ENCODE measurements at places on chromosomes 11 and 22.
A peak's percentile ranks its signal among the peaks of the same experiment; 100 is the strongest.

- no peak for DNase-seq
Measured at GRCh38 chr22:48718818-48719500, 1108.7 kb downstream of the BRD1 start.

GRCh38 chr22:46450931-46451561 is 86.4 kb downstream of the CELSR1 start:
- no peak for DNase-seq

DNA sequence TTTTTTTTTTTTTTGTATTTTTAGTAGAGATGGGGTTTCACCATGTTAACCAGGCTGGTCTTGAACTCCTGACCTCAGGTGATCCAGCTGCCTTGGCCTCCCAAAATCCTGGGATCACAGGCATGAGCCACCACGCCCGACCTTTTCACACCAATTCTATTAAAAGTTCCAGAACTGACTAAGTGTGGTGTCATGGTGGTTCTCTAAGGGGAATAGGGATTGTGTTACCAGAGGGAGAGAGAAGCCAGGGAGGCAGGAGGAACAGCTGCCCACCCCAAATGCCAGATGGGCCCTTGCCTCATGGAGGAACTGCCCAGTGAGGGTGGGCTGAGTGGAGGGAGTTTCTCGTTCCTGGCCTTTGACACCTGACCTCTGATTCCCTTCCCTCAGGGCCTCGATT is 5.9 kb downstream of the RPS6KA4 start:
- no peak for DNase-seq

DNA sequence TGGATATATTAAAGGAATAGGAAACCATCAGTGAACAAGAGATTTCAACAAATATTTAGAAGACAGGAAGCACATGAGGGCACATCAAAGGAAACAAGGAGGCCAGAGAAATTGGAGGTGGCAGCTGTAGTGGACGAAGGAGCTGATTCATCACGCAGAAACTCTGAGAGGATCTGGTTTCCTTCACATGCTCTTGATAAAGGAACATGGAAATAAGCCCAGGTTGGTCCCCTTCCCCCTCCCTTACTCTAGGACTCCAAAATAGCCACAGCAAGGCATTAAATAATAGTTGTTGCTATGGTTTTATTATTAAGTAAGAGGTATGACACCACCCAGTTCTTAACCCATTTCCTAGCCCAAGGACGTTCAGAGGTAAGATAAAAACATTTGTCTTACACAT is 11.3 kb downstream of the IZUMO1R start:
- no peak for DNase-seq

DNA sequence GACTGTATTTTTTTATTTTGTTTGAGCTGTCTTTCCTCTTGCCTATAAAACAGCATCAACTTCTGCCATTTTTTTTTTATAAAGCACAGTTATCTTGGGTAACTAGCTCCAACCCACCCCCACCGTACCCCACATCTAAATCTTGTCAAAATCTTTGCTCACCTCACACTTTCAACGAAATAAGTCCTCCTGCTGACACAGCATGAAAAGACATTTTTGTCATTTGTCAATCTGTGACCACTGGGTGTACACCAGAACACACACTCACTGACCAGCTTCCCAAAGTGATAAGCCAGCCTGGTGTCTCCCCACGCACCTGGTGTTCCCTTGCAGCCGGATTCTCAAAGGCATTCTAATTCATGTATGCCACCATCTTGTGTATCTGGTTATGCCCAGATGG is 1.7 kb upstream of the TECTA start:
- no peak for DNase-seq

- no peak for DNase-seq
Measured at GRCh38 chr11:60957188-60957587, 5.2 kb upstream of the SLC15A3 start.

- DNase-seq = no peak
Measured at GRCh38 chr11:118059246-118059940, 17.5 kb upstream of the TMPRSS4 start.

GRCh38 chr22:42780070-42780540 is 59.4 kb upstream of the A4GALT start:
- DNase-seq = peak; percentile 7

- no peak for DNase-seq
Measured at GRCh38 chr11:61091373-61092279, 10.7 kb upstream of the CD5 start.

GRCh38 chr11:1760351-1761109 is 3.2 kb downstream of the CTSD start:
- DNase-seq = no peak

- DNase-seq = no peak
Measured at GRCh38 chr11:108620958-108621772, 27.6 kb upstream of the EXPH5 start.

DNA sequence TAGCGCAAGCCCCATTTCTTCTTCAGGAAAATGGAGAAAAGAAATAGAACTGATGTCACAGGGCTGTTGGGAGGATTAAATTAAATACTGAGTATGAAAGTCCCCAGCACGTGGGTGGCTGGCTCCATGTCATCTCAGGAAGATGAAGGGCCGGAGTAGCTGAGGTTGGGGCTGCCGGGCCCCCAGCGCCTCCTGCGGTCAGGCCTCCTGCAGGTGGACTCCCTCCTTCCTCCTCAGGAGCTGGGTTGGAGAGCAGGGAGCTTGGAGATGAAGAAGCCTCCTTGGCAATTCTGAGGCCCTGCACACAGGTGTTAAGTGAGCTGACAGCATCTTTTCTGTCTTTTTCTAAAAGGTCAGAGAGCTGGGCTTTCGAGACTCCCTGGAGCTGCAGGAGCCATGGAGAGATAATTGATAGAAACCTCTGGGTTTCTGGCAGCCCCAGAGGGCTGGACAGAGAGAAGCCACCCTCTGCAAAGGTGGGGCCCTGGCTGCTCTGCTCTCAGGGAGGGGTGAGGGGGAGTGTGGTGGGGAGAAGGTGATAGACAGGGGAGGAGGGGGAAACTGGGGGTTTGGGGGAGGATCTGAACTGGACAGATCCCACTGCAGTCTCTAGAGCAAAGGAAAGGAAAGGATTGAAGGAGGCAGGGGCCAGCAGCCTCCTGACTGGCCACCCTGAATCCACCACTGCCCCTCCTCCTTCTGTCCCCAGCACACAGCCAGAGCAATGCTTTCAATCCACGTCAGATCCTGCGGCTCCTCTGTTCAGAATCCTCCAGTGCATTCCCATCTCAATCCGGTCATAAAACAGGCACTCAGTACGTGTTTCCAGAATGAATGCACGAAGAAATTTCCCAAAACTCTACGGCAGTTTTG is 210.8 kb downstream of the CEP164 start:
- DNase-seq = no peak

DNA sequence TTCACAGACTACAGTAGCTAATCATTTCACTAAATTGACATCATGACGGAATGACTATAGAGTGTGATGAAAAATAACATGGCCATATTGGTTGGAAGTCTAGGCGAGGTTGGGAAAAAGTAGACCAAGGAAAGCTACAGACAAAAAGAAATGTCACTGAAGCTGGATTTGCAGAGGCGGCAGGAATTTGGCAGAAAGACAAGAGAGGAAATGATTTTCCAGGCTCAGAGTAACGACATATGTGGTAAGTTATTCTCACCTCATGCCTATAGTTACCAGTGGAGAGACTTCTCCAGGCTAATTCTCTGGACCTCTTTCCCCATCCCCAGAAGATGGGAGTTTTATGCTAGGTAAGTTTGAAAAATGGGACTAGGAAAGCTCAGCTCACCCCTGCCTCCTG is 1005.8 kb upstream of the CCDC90B start:
- DNase-seq = no peak

DNA sequence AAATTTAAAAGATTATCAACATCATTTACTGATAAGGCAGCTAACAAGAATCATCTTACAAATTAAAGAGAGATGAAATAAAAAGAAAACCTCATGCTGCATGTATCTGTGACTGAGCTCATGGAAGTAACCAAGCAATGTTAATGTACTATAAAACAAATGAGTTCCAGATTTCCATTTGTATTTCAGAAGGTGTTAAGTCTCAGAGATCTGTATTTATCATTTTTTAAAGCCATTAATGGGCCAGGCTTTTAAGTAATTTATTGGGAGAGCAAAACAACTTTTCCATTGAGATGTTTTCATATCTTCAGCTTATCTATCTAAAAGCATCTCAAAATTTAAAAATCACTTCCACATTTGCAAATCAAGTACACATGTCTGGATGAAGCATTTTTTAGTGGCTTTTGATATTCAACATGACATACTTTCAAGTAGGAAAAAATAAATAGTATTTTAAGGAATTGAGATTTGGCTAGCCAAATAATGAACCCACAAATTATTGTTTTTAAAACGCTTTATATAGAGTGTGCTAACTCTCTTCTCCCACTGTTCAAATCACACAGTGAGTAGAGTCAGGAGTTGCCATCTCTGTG is 17.9 kb upstream of the BBOX1 start:
- DNase-seq = no peak

- no peak for DNase-seq
Measured at GRCh38 chr11:10456519-10456918, 1.5 kb downstream of the AMPD3 start.

GRCh38 chr22:41048791-41049717 is 43.3 kb upstream of the EP300 start:
- no peak for DNase-seq

- no peak for DNase-seq
Measured at GRCh38 chr11:38577769-38578168, 1979.7 kb upstream of the RAG2 start.

DNA sequence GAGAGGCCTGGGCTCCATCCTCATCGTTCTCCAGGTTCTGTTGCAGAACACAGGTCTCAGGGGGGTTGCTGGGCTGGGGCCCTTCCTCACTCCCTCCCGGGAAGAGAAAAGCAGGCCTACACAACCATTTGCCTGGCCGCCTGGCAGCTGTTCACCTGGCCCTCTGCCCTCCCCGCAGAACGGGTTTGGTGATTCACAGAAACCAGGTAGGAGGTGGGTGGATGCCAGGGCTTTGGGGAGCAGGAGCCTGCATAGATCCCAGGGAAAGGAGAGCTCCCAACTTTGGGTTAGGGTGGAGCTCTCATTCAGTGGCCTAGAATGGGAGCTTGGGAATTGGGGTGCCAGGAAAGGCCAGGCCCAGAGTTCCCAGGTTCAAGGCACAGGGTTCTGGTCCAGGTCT is 995 bp downstream of the TMEM134 start:
- DNase-seq = no peak

GRCh38 chr22:49469896-49470740 is 357.6 kb downstream of the BRD1 start:
- DNase-seq = no peak

GRCh38 chr22:31611061-31611760 is 50.8 kb downstream of the PISD start:
- DNase-seq = no peak

DNA sequence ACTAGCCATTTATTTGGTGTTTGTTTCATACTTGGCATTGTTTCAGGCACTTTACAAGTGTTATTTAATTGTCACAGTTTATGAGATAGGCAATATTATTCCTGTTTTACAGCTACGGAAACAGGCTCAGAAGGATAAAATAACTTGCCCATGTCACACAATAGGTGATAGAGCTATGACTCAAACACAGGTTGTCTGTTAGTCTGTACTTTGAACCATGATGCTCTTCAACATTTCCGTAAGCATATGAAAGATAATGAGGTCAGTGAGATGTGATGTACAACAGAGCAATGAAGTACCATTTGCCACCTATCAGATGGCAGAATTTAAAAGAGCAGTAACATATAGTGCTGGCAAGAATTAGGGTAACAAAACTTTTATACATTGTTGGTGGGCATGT is 15.3 kb downstream of the TUG1 start:
- DNase-seq = no peak

GRCh38 chr11:134346101-134346975 is 14.6 kb downstream of the GLB1L2 start:
- DNase-seq = no peak

- DNase-seq = no peak
Measured at GRCh38 chr11:68148879-68149278, 27.7 kb upstream of the CHKA start.

- no peak for DNase-seq
Measured at GRCh38 chr11:73387594-73388264, 11.5 kb downstream of the RELT start.

DNA sequence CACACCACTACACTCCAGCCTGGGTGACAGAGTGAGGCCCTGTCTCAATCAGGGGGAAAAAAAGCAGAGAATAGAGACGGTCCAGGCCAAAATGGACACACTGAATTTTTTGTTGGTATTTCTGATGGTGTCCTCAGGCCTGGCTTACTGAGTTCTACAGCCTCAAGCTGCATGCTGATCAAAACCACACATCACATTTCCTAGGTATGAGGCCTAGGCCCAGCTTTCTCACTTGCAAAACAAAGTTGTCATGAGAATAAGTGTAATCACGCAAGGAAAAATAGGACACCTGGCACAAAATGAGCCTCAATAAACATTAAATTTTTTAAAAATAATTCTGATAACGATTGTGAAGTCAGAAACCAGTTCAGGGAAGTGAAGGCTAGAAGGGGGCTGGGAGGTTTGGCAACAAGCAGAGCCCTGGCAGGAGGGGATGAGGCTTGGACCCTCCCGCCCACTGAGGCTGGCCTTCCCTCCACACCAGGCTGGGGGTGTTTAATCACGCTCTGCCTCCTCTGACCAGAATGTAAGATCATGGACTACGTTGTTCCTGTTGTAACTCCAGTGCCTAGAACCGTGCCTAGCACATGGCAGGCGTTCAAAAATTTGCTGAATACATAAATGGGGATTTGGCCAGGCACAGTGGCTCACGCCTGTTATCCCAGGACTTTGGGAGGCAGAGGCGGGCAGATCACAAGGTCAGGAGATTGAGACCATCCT is 18.1 kb downstream of the PACSIN2 start:
- no peak for DNase-seq

DNA sequence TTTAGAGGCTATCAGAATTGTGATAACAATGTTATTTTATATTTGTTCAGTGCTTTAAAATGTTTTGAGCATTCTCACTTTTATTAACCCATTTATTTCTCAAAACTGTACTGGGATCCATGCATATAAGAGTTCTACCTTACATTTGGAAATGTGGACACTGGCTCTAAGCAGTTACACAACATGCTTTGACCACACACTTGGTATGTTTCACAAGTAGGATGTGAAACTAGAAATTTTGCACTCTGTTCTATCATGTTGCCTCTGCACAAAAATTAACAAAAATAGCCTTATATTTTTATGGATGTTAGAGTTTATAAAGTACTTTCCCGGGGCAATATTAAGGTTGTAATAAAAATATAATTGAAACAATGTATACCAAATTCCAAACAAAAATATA is 126.9 kb upstream of the CHORDC1 start:
- DNase-seq = no peak

DNA sequence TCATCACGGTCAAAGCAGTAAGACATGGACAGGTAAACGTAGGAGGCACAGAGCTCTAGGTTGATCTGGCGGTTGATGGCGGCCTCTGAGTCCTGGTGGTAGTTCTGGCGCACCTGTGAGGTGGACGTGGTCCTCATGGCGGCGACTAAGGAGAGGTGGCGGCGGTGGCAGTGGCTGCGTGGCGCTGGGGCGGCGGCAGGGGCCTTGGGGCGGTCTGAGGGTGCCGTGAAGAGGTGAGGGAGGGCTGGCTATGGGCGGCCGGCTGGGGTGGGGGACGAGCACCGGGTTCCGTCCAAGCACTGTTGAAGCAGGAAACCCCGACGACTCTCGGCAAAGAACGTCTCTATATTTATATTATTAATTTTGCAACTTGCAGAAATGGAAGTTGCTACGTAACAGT is 85.6 kb downstream of the RSF1 start:
- DNase-seq = no peak

Data from stimulated activated CD8-positive, alpha-beta memory T cell treated with anti-CD3 and anti-CD28 coated beads, Interleukin-4, amount 100 ng/mL, for 24 hours (primary cell).